ENCODE measurements at places on chromosomes 13 and 19.

GRCh38 chr13:20378721-20379120 lies 146.6 kb upstream of the GJB6 start:
- DNase-seq: no peak

- DNase-seq: no peak
These were observed 121.0 kb downstream of the CRYL1 start for GRCh38 chr13:20404488-20405222.

GRCh38 chr13:35470671-35471661 lies 5.5 kb downstream of the MAB21L1 start:
- DNase-seq: no peak

DNA sequence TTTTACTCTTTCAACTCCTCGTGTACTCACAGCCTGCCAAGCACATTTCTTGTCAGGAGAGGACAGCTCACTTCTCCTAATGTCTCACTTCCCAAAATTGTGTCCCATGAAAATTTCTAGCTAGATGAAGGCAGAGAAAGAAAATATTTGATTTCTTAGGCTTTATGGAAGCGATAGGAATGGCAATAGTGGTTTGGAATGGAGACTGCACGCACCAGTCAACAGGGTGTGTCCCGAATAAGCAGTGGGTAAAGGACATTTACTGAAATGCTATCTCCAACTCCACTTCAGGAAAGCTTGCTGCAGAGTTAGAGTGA lies 321 bp upstream of the ZNF222 start:
- no peak for DNase-seq

DNA sequence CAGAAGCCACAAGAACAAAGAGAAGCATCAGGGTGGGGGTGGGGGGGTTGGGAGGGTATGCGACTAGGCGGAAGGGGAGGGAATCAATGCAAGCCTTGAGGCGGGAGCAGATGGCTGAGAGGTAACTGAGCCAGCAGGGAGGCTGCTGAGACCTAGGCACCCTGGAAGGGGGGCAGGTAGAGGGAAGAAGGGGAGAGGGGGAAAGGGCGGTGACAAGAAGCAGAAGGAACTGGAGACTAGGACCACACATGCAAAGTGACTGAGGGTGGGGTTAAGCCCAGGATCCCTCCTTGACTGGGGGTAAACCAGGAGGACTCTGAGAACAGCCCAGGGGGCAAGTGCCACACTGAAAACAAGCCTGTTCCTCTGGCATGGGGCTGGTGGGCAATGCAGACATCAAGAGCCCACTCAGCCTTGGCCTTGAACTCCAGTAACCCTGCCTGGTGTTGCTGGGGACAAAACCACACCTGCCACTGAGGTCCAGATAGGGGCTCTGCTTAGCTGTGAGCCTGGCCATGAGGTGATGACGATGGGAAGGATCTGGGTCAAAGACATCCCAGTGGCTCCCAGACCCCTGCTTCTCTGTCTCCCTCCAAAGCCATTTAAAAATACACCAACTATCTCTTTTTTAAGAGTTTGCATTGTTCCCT lies 20.3 kb downstream of the OPA3 start:
- no peak for DNase-seq

DNA sequence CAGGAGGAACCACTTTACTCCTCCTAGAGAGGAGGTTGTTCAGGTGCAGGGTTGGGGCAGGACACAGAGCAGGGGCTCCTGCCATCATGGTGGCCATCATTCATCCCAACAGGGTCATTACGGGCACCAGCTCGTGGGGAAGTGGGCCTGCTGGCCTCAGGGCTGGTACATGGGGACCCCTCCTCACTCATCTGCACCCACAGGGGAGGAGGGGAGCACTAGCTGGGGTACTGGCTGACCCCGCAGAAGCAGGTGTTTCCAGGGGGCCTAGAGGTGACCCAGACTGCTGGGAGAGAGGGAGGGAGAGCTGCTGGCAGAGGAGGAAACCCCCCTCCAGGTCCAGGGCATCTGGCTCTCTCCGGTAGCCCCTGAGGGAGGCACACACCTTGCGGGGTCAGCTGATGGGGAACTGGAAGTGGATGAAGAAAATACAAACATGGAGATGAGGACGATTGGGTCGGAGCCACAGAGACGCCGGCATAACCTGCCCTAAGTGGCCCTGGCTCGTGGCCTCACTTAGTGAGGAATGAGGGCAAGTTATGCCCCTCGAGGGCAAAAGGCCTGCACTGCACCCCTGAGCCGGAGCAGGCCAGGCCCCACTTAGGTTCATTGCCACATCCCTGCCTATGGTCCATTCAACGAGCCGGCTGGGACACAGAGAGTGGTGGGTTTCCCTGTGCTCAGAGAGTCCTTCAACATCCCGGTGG lies 76.2 kb downstream of the SOX1 start:
- no peak for DNase-seq

DNA sequence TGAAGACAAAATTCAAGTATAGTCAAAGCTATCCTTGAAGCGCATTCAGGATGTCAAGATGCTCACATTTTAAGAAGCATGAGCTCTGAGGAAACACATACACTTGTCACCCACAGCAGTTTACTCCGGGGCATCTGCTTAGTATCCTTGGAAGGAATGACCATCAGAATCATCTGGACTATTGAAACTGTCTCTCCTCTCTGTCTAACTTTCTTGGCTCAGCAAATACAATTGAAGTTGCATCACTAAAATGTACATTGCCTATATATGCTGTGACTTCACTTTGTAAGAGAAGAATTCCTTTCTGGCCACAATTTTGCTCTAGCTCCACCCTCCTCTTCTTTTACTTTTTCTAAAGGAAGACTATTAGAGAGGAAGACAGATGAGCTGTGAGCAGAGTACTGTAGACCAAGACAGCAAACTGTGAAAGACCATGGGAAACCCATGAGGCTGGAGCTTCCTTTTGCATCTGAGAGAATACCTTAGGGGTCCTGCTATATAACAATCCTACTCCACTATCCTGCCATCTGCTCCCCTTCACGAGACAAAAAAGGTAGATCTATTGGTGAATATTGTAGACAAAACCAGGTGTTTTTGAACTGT lies 906.3 kb downstream of the PCDH9 start:
- DNase-seq: no peak

DNA sequence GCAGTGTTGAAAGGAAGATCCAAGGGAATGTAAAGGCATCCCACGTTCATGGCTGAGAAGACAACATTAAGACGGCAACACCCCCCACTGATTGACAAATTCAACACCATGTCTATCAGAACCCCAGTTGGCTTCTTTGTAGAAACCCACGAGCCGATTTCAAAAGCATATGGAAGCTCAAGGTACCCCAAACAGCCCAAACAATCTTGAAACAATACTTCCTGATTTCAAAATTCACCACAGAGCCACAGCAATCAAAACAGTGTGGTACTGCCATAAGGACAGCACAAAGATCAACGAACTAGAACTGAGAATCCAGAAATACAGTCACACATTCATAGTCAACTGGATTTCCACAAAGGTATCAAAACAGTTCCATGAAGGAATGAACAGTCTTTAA lies 6.2 kb downstream of the MIER2 start:
- DNase-seq: no peak

DNA sequence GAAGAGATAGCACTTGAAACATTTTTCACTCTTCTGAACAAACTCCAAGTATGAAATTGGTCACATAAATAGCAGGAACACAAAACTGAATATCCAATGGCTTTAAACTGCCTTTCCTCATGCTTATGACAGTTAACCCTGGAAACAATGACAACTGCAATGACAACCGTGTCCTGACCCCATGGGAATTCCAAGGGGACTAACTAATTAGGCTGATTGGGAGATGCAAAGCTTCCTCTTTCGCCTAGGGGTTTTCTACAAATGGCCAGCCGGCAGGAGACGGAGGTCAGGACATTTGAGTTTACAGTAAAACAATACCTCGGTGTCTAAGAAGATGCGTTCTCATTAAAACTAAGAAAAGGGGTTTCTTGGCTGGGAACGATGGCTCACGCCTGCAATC lies 53.0 kb upstream of the URAD start:
- no peak for DNase-seq

GRCh38 chr19:46931202-46931601 lies 70.4 kb downstream of the ARHGAP35 start:
- no peak for DNase-seq

DNA sequence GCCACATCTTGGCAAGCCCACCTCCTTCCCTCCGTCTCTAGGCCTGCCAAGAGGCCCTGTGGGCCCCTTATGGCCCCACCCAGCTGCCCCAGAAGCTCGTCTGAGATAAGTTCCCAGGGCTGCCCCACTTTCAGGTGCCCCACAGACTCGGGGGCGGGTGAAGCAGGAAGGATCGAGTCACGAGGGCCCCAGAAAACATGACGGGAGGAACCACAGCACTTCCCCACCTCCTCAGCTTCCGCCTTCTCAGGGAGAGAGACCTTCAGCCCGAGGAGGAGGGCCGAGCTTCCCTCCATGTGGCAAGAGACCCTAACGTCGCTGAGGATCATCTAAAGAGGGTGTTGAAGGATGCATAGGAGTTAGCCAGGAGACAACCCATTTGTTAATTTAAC lies 4.5 kb upstream of the IL12RB1 start:
- peak; percentile 88 for DNase-seq

DNA sequence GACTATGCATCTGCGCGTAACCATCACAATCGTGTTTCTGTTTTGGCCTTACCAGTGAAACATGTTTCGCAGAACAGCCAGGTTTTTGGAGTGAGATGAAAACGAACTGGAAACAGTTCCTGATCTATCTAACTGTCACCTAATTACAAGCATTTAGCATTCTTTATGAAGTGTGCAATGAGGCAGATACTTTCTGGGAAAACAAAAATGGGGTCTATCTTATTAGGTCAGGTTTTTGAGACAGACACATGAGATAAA lies 182.8 kb downstream of the LMO7 start:
- DNase-seq: no peak

- DNase-seq: no peak
These were observed 29.2 kb downstream of the CCNA1 start for GRCh38 chr13:36461506-36461905.

- no peak for DNase-seq
These were observed 45.8 kb downstream of the TGDS start for GRCh38 chr13:94550062-94550738.

- peak; percentile 86 for DNase-seq
These were observed 2.9 kb downstream of the CILP2 start for GRCh38 chr19:19540715-19541515.

- DNase-seq: no peak
These were observed 14.0 kb downstream of the JOSD2 start for GRCh38 chr19:50497022-50497405.

- no peak for DNase-seq
These were observed 15.1 kb downstream of the CCDC97 start for GRCh38 chr19:41324921-41325639.

DNA sequence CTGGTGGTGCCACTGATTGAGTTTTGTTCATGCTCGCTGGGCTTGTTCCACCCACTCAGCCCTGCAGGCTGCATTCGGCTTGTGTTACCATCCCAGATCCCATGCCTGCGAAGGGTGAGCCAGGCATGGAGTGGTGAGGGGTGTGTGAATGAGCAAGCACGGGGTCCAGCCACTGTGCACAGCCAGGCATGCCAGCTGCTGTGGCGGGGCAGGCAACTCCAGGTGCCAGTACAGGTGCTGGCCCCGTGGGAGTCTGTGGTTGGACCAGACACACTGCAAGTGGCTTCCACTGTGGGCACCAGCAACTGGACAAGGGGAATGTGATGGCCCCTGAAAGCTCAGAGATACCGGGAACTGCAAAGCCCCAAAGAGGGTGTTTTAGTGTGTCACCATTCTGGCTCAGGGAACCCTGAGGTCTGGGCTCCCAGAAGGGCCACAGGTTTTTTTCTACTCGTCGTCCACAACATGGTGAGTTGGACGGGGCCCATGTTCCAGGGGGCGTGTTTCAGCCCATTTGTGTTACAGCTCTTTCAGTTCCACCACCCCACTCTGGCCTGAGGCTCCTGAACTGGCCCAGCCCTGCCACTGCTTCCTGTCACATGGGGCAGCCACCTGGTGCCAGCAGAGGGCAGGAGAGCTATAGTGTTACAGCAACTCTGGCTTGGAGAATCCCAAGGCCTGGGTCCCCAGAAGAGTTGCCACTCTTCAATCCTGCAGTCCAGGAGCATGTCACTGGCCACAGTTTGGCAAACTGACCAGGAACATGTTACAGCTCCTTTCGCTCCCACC lies 217.0 kb upstream of the OBI1 start:
- DNase-seq: no peak

- no peak for DNase-seq
These were observed 3.1 kb downstream of the KLK14 start for GRCh38 chr19:51079481-51080110.

GRCh38 chr13:25922376-25922775 lies 129.4 kb downstream of the SHISA2 start:
- no peak for DNase-seq

- DNase-seq: no peak
These were observed 175.8 kb downstream of the DCT start for GRCh38 chr13:94303644-94304174.
